Stimulated activated CD4-positive, alpha-beta T cell treated with anti-CD3 and anti-CD28 coated beads, Interleukin-1b, Interleukin-23, amount 100 ng/mL, for 24 hours (primary cell): ENCODE measurements at places on chromosomes 5 and 9.

DNA sequence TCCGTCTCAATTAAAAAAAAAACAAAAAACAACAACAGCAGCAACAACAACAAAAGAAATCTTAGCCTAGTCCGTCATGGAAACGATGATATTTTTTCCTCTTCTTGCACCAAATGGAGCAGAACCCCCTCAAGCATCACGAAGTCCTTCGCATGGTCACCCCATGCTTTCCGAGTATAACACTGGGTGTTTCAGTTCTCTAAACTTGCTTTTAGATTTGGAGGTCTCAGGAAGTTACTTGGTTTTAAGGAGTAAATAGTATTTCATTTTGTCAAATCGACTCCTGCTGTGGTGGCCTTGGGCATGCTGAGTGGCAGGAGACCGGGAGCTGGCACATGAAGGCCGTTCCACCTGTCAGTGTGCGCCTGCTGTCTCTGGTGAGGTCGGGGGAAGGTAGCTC, 118.5 kb upstream of the CACNA1B start:
- no peak for DNase-seq

DNA sequence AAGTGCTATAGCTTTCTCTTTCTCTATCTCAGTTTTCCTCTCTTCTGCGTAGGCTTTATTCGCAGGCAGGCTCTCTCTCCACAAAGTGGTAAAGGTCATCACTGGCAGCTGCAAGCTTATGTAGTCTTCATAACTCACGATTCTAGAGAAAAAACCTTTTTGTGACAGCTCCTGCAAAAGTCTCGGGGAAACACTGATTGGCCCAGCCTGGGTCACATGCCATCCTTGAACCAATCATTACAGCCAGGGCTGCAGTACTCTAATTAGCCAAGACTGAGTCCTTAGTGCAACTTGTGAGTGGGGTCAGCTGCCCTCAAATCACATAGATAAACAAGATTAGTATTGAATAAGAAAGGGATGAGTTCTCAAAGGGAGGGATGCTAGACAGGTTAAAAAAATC, 18.3 kb upstream of the FRMPD1 start:
- no peak for DNase-seq

DNA sequence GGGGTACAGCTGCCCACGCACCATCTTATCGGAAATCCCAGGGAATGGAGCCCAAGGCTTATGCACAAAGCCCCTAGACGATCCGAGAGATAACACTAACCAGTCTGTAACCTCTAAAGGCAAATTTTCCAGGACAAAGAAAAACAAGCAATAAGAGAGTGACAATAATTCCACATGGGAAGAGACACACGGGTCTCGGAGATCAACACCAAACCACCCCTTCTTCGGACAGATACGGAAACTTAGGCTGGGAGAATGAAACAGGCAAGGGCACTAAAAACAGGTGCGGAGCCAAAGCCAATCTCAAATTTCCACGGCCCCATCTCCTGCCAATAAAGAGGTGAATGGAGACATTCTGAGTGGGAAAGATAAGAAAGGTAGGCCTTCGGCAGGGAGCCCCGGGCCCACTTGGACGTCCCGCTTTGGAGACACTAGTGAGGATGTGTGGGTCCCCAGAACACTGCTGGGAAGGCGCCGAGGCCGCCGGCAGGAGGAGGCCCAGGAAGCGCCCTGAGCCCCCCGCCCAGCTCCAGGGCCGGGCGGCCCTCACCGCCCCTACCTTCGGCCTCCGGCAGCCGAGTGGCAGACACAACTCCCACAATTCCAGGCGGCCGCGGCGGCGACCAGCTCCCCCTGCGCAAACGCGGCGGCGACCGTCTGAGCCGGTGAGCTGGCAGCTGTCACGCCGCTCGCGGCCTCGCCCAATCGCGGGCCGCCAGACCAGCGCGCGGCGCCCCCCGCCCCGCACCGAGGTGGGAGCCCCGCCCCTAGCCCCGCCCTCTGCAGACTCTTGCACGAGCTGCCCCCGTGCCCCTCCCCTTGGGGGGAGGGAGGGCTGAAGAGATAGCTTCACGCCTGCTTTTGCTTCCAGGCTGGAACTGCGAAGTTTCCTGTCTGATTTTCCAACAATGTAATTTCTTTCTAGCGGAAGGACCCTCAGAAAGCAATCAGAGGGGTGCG, at the start of gene SIL1:
TSS of gene SIL1 (minus strand) at position 659 of the 960 bp plus-strand sequence. CDS start 70,525 bp downstream, outside the sequence.
- peak; percentile 96 for DNase-seq

DNA sequence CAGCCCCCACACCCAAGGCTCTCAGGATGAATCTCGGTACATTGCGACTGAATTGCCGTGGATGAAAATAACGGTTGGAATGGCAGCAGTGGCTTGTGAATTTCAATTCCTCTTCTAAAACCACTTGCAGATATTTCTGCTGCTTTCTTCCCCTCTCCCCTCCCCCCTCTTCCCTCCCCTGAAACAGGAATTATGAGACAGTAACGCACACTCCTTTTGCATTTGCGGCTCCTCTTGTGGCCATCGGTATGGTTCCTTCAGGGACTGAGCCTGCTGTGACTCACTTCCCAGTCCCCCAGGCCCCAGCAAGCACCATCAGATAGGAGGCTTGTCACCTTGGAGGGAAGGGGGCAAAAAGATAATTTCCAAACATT, 9.7 kb downstream of the DCANP1 start:
- DNase-seq = no peak

DNA sequence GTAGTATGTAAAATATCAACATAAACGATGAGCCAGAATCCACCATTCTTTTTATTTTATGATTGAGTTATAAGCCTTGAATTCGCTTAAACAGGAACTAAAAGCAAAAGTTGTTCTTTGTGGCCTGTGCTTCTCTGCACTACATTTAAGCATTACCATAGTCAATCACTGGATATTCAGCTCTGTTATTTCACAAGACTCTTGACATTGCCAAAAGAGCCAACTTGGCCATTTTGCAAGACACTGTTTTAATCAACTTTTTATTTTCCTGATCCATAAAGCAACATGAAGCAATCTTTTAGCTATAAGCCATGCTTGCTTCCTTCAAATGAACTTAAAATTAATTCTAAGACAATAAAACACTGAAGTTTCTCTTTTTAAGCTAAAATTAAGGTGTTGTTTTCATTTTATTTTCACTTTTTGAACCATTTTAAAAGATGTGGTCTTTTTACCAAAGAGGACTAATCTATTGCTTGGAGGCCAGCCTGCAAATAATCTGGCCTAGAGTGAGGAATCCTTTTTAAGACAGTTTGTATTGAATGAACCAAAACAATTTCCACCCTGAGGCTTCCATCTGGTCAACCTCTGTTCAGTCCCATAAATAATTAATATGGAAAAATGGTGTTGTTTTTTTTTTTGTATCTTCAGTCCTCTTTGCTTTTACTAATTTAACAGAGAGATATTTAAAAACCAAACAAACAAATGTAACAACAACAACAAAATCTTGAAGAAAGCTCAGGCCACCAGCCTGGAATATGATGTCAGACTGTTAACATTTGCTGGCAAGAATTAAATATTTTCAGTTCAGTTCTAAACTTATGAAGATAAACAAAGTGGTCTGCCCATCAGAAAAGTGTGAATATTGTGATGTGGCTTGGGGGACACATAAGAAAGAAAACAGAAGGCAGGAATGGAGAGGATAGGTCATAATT, 274.4 kb downstream of the MARCHF11 start:
- no peak for DNase-seq

- DNase-seq = no peak
Observed at GRCh38 chr5:101915554-101915953, 380.5 kb downstream of the SLCO4C1 start.

DNA sequence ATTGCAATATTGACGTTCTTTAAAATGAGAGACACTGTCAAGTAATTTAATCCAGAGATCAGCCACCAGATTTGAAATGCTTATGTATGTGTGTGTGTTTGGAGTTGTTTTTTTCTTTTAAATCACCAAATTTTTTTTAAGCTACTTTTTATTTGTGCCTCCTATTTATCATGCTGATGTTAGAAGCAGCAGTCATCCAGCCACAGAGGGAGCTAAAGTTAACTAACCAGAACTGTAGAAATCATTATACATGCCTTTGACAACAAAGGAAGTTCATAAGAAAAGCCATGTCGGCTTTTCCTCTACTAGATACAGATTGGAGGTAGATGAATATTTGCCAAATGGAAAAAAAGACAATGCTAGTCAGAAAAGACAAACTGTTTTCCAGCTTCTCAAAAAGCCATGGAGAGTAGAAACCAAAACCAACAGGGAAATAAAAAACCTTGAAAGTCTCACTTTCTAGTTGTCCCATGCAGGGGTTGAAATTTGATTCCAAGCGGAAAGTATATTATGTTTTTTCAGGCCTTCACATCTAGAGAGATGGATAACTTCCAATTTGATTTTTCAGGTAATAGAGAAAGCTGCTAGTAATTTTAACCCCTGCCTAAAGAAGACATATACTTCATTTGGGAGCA, 4.5 kb downstream of the PURA start:
- DNase-seq = no peak

DNA sequence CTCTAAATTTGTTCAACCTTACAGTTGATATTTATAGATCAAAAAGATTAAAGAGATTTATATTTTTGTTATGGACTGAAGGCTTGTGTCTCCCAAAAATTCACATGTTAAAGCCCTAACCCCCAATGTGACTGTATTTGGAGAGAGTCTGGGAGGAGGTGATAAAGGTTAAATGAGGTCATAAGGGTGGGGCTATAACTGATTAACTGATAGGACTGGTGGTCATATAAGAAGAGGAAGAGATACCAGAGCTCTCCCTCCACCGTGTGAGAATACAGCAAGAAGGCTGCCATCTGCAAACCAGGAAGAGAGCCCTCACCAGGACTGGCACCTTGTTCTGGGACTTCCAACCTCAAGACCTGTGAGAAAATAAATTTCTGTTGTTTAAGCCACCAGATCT, 264.3 kb downstream of the ENC1 start:
- DNase-seq = no peak
